Stimulated activated CD8-positive, alpha-beta memory T cell treated with anti-CD3 and anti-CD28 coated beads, Interleukin-2, amount 100 ng/mL, for 1 hour (primary cell): ENCODE measurements at places on chromosomes 12 and 14.

- DNase-seq, result no peak
Measured at GRCh38 chr12:91482231-91482630, 299.6 kb upstream of the DCN start.

DNA sequence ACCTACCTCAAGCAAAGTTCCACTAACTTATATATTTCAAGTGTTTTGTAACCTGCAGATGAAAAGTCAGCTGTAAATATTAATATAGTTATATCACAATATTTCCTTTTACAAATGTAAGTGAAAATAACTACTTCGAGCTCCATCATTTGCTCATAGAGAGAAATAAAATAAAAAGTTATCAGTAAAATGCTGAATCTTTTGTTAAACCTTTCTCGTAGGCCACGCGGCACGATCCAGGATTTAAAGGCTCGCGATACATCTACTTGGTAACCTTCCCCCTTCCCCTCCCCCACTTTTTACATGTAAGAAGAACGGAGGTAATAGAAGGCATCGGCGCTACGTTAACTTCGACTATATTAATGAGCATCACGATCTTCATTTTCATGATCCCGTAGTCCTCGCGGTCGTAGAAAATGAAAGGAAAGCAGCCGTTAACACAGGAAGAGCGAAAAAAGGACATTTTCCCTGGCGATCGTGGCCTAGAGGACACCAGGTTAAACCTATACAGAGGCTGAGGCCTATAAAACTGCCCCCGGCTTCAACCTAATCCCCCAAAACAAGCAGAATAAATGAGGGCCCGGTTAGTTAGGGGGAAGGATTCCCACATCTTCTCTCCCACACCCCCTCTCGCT is 508 bp downstream of the HNRNPC start:
- DNase-seq, result no peak

DNA sequence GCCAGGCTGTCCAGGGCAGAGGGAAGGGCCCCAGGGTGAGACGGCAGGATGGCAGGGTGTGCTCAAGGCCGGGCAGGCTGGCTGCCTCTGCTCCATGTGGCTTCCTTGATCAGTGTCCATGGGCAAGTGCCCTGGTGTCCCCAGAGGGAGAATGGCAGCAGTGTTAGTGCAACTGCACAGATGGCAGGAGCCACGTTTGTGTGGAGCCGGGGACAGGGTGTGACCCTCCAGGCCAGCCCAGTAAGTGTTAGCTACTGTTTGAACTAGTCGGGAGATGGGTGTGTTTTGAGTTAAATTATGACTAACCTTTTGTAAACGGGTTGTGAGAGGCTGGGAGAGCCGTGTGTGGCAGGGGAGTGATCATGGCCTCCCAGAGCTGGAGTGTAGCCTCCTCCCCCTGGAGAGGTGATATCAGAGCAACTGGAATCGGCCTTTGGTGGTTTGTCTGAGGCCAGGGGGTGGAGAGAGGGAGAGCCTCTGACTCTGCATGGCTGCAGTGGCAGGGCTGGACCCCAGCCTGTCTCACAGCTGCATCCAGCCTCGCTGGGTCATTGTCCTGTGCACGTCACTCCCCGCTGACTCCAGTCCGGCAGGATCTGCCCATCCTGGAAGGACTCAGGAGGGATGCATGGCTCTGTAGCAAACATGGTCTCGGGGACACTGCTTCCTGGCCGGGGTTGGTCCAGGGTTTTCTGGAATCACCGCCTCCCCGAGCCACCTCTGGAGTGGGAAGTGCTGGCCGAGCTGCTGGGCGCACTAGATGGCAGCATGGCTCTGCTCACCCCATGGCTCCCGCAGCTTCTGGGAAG is 27.8 kb downstream of the AACS start:
- DNase-seq, result no peak

- DNase-seq, result no peak
Measured at GRCh38 chr12:29041621-29042020, 107.5 kb upstream of the FAR2 start.

DNA sequence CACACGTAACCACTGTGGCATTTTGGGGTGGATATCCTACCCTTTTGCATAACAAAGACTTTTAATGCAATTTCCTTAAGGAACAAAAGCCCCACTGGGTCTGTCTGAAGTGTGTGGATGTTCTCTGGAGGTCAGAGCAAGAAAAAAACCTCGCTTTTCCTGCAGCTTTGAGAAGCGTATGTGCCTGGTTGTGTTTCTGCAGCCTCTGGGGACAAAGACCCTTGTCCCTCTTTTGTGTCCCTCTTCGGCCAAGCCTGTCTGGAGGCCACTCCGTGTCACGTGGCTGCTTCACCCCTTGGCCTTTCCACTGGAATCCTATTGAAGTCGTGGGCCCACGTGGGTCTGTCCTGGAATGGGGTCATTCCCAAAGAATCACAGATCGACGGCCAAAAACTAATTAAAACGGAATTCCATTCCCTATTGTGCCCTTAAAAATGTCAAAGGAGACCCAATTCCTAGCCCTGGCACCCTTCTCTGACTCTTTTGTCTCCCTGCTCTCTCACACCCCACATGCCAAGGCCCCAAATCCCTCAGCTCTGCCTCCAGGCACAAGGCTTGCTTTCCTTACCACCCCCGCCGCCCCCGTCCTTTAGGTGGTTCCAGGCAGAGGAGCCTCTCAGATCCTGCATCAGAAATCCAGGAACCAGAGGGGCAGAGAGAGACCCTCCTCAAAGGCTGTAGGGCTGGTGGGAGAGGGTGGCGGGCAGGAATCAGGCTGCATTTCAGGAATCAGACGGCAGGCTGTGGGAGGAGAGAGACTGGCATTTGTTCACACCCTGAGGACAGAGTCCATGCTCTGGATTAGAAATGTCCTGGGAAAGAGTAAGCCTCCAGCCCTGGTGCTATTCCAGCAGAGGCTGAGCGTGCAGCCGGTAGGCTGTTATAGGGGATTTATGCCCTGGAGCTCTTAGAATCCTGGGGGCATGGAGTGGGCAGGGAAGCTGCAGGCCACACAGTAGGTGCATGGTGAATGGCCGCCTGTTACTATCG is 12.6 kb upstream of the CYP46A1 start:
- no peak for DNase-seq

DNA sequence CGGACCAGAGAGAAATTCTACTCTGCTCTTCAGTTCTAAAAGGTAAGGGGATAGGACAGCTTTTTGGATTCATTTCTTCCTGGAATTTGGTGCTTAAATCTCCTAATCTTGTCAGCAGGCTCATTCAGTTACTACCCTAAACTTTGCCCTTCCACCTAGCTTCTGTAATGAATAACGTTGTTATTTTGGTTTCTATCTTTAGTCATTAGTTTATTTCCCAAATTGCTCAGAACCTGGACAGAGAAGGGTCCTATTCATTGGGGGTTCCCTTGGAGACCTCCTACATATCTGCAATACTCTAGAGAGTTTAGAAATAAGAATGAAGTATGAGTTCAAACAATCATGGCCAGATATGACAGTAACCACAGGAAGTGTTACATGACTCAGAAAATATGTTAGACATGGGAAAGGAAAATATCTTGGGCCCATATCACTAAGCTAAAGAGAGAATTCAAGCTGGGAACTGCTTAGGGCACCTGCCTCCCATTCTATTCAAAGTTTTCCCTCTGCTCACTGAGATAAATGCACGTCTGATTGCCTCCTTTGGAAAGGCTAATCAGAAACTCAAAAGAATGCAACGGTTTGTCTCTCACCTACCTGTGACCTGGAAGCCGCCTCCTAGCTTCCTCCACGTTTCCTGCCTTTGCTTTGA is 87.9 kb downstream of the GAS2L3 start:
- DNase-seq, result no peak

- DNase-seq, result no peak
Measured at GRCh38 chr12:700016-700415, 36.8 kb upstream of the NINJ2 start.

DNA sequence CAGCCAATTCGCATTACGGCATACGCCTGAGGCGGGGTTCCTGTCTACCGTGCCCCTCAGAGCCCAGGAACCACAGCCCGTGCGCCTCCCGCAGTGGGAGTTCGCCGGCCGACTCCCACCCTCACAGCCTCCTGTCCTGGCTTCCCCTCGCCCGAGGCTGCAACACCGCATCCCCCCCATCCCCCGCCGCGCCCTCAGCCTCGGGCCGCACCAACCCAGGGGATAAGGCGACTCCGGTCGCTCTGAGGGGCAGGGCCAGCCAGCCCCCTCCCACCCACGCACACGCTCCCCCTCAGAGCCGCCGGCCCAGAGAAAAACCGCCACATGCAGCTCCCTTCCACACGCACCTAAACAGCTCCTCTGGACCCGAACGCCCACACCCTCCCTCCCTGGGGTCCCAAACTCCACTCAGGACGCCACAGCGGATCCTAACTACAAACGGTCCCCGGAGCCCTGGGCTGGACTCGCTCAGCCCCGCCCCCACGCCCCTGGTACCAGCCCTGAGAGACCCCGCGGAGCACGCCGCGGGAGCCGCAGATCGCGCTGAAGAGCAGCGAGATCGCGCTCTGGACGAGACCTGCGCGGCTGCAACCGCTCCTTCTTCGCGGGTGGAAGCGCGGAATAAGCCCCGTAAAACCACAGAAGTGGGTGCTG is at the start of gene C14orf39:
C14orf39 (minus strand) TSS at position 466 of the 654 bp plus-strand sequence. CDS start 985 bp downstream, outside the sequence.
- no peak for DNase-seq

- no peak for DNase-seq
Measured at GRCh38 chr14:82689948-82690347, 1156.3 kb upstream of the SEL1L start.

GRCh38 chr12:24724814-24725213 is 224.1 kb downstream of the BCAT1 start:
- no peak for DNase-seq
